ENCODE measurements at places on chromosomes 13 and 19. TPM values are rescaled to one million over a fixed set of nuclear protein-coding genes. Genes with fewer than 3 reads are reported as not detected.

Gene MBD3L2
- total RNA-seq: not detected

Gene ADM5
- total RNA-seq: 5.3 TPM

Gene ZNF180
- 8.5 TPM for total RNA-seq

Gene ERICH4
- not detected for total RNA-seq

Gene ZNF85
- 0.20 TPM for total RNA-seq

Gene NACC1
- total RNA-seq: 44.8 TPM

Gene ZNF20
- not detected for total RNA-seq

Gene PNMA8C
- total RNA-seq: not detected

Gene C19orf85
- not detected for total RNA-seq

Gene NCR1
- not detected for total RNA-seq

Gene ZNF304
- 2.4 TPM for total RNA-seq

Gene LIM2
- total RNA-seq: not detected

Gene FPR1
- total RNA-seq: 0.13 TPM

Gene ZNF682
- not detected for total RNA-seq

Gene DACT3
- 0.42 TPM for total RNA-seq

Gene NECTIN2
- total RNA-seq: 79.7 TPM

Gene MIR17HG
- 0.61 TPM for total RNA-seq

Gene PRX
- 1.8 TPM for total RNA-seq

Gene IL12RB1
- total RNA-seq: not detected

Gene NFIC
- total RNA-seq: 46.1 TPM

Gene S1PR2
- 1.1 TPM for total RNA-seq

Gene CEACAM19
- total RNA-seq: 9.3 TPM

Gene SIGLEC12
- not detected for total RNA-seq

Gene MYO1F
- total RNA-seq: 0.48 TPM

Gene SHC2
- 0.60 TPM for total RNA-seq

Gene SUGP1
- 29.0 TPM for total RNA-seq

Gene OLFM4
- total RNA-seq: not detected

Gene ZNF738
- total RNA-seq: 0.68 TPM

Gene TTC9B
- 0.25 TPM for total RNA-seq

Gene LRRC63
- total RNA-seq: not detected

Gene BBC3
- 27.6 TPM for total RNA-seq

Gene COL5A3
- total RNA-seq: 2.6 TPM

Gene ARHGAP45
- 4.2 TPM for total RNA-seq

Gene PNMA8A
- 9.3 TPM for total RNA-seq

Gene PGLYRP1
- total RNA-seq: not detected

Gene LAIR2
- total RNA-seq: not detected

Gene PABPC3
- 0.15 TPM for total RNA-seq

Gene POSTN
- 0.05 TPM for total RNA-seq

All from A549 treated with Mapracorat at 1 μM for 4 hours (cell line).